NCI-H82 (cell line): ENCODE measurements at places on chromosomes 7 and 10.
A peak's percentile ranks its signal among the peaks of the same experiment; 100 is the strongest.

DNA sequence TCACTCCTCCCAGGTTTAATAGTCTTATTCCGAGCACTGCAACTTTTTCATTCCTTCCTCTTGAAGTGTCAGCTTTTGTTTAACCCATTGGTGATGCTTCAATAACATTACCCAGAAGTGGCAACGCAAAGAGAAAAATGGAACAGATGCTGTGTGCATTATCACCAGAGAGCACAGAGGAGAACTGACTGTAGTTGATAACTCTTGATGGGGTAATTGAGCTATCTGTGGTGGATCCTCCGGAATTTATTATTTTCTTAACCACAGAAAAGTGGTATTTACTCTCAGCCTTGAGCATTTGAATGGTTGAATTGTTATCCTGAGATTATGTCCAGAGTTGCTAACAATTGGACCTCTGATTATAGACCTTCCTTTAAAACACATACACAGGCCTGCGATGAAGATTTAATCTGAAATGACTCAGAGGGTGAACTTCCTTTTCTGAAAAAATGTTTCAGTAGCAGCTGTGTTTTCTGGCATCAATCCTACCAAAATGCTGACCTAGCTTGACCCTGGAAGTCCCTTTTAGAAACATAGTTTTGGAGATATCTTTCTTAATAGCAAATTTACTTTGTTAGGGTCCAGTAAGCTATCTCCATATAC is 1584.4 kb upstream of the LRRTM3 start:
- no peak for DNase-seq

- peak; percentile 5 for DNase-seq
Measured at GRCh38 chr10:116141855-116142254, 131.2 kb downstream of the GFRA1 start.

- DNase-seq = peak; percentile 86
Measured at GRCh38 chr10:13348216-13349017, at the start of gene SEPHS1. TSS of gene SEPHS1 (minus strand) at chr10:13348293. CDS start at chr10:13344950, 3,343 bp downstream.

DNA sequence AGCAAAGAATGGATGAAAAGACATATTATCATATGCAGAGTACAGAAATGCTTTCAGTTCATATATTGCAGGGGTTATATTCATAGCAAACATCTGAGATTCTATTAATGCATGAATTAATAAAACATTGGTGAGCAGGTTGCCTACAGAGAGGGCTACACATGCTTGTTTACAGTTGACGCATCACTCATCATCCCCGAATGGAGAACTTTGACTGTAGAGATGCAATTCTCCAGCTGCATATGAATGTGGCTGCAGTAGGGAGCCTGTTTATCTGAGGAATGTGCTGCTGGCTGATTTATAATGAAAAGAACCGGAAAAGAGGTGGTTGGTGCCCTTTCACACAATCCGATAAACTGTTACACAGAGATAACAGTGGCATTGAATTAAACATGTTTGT is 116.5 kb downstream of the GRM3 start:
- DNase-seq = no peak

- DNase-seq = no peak
Measured at GRCh38 chr7:46479680-46480079, 558.6 kb upstream of the IGFBP3 start.

- no peak for DNase-seq
Measured at GRCh38 chr10:130368761-130369560, 232.8 kb downstream of the GLRX3 start.

- DNase-seq = no peak
Measured at GRCh38 chr7:124179641-124180040, 146.8 kb upstream of the TMEM229A start.

DNA sequence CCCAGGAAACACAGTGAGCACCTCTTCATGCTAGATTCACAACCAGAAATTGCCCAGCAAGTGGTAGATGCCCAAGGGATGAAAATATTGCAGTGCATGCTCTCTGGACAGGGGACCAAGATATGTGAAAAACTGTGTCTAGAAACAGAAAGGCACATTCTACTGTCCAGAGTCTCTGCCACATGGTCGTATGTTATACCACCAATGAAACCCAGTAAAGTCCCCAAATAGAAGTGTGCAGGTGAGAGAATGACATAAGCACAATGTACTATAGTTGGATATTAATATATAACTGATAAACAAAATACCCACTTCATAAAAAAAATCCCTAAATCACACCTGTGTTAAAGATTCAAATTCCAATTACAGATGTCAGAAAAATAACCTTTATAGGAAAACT is 43.8 kb downstream of the RASGEF1A start:
- DNase-seq = no peak

DNA sequence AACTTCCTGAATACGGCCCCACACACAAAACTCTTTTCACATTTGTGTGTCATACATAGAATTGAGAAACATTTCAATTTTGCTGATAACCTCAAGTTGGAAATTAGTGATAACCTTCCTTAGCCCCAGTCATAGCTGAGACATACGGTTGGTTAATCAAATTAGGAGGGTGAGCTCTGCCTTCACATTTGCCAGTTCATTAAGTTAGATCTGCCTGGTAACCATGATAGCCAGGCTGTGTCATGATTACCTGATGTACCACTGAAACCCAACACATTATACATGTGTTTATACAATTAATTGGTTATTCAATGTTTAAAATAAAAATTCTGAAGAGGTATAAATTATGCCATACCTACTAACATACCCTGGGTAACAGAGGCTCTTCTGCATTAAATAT is 60.8 kb upstream of the RAB11FIP2 start:
- DNase-seq = no peak

- no peak for DNase-seq
Measured at GRCh38 chr7:2750004-2750407, 62.0 kb downstream of the AMZ1 start.
